Stimulated activated CD8-positive, alpha-beta memory T cell treated with anti-CD3 and anti-CD28 coated beads, Interleukin-15, amount 100 ng/mL, for 4 hours (primary cell): ENCODE measurements at places on chromosomes 2 and 18.

DNA sequence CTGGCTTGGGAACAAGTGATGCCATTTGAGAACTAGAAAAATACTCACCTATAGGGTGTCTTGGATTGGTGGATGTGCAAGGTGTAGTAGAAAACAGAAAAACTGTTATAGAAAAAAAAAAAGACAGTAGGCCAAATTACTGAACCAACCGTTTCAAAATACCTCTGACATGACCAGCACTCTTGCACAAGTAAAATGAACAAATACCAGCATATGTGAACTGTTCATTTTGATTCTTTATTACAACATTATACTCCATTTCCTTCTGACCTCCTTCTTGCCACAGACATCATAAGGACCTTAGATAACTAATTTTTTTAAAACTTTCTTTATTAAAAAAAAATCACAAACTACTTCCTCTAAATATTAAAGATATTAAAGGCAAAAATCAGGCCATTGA, 125.5 kb downstream of the ATAD2B start:
- no peak for DNase-seq

DNA sequence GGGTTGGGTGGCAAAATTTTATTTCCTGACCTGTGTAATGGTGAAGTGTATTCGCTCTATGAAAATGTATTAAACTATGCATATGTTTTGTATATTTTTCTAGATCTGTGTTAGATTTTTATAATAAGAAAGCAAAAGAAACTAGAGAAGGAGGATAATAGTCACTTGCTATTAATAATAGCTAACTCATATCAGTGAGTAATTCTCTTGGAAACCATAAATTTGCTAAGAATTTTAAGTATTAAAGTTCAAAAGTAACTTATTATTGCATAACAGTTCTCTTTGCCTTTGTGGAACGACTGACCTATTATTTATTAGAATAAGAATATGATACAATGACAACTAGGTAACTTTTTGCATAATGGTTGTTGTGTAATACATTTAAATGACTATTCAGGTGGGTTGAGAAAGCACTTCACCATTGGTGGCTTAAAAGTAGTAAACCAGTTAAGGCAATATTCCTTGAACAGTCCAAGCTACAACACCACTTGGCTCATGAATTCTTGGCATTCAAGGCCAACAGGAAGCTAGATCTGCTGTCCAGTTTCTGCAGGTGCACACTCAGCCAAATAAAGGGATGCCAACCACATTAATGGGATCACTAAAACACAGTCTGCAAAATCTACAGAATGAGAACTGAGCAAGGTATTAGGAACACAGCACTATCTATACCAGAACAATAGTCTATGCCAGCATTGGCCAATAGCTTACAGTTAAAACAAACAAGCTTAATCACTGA, 921.3 kb downstream of the CPS1 start:
- DNase-seq, result no peak

DNA sequence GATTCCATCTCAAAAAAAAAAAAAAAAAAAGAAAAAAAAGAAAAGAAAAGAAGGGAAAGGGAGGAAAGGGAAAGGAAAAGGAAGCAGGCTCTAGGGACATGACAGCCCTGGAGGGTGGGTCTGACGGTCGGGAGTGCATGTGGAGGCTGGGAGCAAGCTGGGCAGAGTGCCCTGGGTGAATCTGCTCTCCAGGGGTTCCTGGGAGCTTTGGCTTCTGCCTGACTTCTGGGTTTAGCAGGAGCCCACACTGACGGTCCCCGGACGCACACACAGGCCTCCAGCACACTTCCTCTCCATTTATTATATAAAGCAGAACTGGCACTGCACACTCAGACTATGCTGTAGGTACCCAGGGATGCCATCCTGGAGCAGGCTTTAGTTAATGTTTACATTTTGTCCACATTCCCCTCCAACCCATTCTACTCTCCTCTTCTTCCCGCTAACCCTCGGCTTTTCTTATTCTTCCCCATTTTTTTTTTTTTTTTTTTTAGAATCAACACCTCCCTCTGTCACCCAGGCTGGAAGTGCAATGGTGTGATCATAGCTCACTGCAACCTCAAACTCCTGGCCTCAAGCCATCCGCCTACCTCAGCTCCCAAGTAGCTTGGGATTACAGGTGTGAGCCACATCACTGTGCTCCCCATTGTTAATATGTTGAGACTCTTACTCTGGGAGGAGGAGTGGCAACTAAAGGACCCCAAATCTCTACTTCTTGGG, 151.1 kb upstream of the SLC1A4 start:
- DNase-seq, result no peak

DNA sequence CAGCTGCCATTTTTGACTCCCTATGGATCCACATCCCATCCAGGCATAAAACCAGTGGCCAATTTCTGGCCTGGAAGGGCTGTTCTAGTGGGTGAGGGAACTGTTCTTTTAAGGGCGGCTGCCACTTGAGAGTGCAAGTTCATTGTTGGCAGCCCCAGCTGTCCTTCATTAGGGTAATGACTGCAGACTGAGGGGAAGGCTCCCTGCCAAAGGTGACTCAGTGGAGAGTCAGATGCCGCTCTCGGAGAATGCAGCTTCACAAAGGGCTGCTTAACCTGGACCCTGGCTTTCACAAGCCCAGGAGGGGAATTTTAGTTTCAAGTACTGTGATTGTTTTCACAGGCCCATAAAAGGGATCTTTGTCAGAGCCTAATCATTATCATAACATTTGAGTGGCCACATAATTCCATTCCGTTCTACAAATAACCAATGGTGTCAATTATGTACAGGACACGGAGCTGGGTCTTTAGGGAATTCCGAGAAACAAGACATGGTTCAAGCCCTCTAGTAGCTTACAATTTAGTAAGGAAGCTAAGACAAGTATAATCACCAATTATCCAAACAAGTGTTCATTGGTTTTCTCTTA, 235.7 kb downstream of the CDCA7 start:
- DNase-seq, result no peak

GRCh38 chr2:187017438-187017837, 168.5 kb upstream of the ZSWIM2 start:
- no peak for DNase-seq

DNA sequence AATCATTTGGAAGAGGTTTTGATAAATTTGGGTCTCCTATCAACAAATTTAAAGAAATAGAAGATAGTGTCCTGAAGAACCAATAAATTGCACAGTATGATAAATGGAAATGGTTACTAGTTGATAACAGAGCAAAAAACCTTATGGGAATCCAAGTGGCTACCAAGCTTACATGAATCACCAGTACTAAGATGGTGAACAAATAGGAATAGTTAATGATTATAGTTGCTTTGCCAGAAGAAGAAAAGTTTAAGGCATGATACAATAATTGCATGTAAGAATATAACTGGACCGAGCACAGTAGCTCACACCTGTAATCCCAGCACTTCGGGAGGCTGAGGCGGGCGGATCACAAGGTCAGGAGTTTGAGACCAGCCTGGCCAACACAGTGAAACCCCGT, 19.6 kb upstream of the INO80D start:
- no peak for DNase-seq
